ENCODE measurements at places on chromosomes 7 and 10.

GRCh38 chr10:124459395-124459794 lies 2.2 kb upstream of the LHPP start:
- DNase-seq = no peak

GRCh38 chr10:24452030-24452429 lies 243.1 kb downstream of the KIAA1217 start:
- no peak for DNase-seq

DNA sequence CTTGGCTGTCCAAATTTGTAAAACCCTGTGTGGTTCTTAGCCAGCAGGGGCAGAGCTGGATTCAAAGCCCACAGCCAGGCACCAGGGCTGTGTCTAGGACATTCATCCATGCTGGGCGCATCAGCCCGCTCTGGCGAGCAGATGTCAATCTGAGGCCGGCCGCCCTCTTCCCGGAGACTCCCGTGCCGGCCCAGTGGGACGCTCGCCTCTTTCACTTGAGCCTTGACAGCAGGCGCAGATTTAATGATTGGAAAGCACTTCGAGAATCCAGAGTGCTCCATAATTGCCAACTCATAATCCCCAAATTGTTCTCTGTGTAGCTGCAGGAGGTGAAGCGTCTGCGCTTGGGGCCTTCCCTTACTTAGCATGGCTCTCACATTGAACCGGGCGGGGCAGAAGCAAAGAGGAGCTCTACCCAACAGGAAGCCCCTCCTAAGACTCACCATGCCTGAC lies 36.7 kb downstream of the SLIT1 start:
- no peak for DNase-seq

- DNase-seq = no peak
Measured at GRCh38 chr7:45570797-45571196, 3.4 kb upstream of the ADCY1 start.

- no peak for DNase-seq
Measured at GRCh38 chr7:71229148-71229547, 97.2 kb downstream of the GALNT17 start.

DNA sequence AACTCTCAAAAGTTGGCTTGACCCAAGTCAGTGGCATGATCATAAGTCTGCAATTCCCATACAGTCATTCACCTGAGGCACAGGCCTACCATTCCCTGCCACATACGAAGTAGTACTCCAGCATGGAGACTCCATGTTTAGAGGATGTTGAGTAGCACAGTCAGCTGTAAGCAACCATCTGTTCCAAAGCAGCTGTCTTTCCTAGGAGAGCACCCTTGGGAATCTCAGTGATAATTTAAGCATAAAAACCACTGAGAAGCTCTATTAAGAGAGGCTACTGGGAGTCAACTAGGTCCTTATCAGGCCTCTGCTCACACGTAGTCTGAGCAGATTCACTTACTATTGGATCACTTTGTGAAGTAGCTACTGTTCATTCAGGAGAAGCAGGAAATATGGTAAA lies 61.6 kb upstream of the UNC5B start:
- DNase-seq = no peak

- DNase-seq = no peak
Measured at GRCh38 chr7:70183278-70183677, 585.0 kb downstream of the AUTS2 start.

- DNase-seq = no peak
Measured at GRCh38 chr7:42174391-42174912, 62.6 kb downstream of the GLI3 start.

DNA sequence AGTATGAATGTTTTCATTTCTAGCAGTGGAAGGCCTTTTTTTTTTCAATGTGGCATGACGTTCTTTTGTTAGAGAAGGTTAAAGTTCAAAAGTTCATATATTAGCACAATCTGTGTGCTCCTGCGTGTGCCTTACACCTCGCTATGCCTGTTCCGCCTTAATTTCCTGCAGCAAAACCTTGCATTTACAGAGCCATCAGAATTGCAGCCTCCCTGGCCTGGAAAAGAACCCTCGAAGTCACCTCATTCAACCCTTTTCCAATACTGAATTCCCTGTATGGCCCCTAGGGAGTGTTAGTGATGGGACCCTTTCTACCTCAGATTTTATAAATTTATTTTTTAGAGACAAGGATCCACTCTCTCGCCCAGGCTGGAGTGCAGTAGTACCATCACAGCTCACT lies 103.5 kb upstream of the ZNF438 start:
- DNase-seq = no peak

GRCh38 chr7:20238754-20239324 lies 21.7 kb upstream of the MACC1 start:
- no peak for DNase-seq

- peak; percentile 57 for DNase-seq
Measured at GRCh38 chr10:119268871-119269506, 61.6 kb downstream of the GRK5 start.

GRCh38 chr10:1549591-1550290 lies 187.6 kb downstream of the ADARB2 start:
- DNase-seq = no peak

- no peak for DNase-seq
Measured at GRCh38 chr7:129642871-129643549, 31.5 kb downstream of the NRF1 start.
